ENCODE measurements at places on chromosomes 1 and 21.

DNA sequence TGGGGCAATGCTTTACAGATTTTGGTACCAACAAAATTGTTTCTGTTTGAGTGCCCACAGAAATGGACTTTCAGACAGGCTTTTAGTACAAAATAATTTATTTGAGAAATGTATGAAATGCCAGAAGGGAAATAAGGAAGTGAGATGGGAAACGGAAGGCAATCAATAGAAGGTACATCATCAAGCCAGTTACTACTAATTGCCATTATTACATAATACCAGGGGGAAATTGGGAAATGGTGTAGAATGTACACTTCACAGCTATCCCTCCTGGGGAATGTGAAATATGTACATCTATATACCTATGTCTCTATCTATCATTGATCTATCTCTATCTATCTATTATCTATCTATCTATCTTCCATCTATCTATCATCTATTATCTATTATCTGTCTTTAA lies 264.6 kb upstream of the B3GALT2 start:
- no peak for DNase-seq

- no peak for DNase-seq
These were observed 31.4 kb upstream of the ARTN start for GRCh38 chr1:43902058-43902831.

DNA sequence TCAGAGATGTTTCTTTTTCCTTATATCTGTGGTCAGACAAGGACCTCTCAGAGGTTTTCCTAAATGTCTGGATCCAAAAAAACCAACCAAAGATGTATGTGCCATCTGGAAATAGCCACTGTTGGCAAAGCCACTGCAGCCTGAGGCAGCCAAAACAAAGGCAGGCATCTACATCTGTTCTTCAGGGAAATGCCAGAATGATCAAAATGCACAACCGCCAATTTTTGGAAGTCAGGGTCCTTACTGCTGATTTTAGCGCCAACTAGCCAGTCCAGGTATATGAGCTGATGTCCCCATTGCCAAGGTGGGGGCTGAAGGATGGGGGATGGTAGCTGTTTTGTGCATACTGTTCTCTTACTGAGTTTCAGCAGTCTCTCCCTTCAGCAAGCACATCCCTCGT lies 45.9 kb downstream of the SYT14 start:
- no peak for DNase-seq

DNA sequence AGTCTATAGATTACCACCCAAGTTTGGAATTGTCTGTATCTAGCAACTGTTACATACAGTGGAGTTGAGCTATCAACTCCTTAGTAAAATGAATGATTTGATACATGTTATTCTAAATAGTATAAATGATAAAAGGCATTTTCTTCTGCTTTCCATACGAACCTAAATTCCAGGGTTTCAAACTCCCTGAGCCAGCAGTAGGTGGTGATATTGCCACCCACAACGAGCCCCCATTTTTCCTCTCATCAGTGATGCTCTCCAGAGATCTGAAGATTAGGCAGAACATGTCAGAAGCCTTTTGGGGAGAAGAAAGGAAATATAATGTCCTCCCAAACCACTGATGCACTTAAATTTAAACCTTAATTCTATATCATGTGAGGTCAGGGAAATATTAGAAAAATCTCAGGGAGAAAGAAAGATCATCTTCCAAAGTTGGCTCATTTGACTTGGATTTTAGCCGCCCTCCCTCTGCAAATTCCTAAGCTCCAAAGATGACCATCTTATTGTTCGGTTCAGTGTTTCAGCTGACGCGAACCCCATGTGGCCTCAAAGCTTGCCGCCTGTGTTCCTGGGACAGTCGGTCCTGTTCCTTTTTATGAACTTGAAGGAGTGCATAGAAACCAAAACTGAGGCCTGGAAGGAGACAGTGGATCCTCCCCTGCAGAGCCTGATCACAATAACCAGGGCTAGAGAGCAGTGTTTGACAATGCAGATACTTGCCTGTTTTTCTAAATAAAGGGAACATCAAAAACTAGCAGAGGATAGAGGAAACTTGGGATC lies 2.3 kb downstream of the EVA1C start:
- DNase-seq = no peak

- no peak for DNase-seq
These were observed 5.0 kb downstream of the ADAMTS1 start for GRCh38 chr21:26840201-26840600.

DNA sequence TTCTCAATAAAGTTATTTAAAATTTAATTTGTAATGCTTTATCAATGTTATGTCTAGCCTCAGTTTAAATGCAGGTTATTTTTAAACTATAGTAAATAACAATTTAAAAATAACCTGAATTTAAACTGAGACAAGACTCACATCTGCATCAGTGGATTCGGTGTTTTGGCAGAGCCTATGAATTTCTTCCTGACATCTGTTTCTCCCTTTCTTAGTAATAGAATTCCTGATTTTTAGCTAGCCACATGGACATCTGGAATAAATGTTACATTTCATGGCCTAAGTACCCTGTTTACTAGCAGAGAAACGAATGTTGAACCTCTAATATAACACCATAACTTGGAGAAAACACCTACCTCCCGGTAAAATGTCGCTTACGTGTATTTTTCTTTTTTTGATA lies 1141.6 kb upstream of the ADGRL2 start:
- no peak for DNase-seq

GRCh38 chr1:115136706-115137105 lies 47.4 kb upstream of the TSPAN2 start:
- no peak for DNase-seq

- no peak for DNase-seq
These were observed 24.4 kb upstream of the ZC3H12A start for GRCh38 chr1:37449936-37450335.

DNA sequence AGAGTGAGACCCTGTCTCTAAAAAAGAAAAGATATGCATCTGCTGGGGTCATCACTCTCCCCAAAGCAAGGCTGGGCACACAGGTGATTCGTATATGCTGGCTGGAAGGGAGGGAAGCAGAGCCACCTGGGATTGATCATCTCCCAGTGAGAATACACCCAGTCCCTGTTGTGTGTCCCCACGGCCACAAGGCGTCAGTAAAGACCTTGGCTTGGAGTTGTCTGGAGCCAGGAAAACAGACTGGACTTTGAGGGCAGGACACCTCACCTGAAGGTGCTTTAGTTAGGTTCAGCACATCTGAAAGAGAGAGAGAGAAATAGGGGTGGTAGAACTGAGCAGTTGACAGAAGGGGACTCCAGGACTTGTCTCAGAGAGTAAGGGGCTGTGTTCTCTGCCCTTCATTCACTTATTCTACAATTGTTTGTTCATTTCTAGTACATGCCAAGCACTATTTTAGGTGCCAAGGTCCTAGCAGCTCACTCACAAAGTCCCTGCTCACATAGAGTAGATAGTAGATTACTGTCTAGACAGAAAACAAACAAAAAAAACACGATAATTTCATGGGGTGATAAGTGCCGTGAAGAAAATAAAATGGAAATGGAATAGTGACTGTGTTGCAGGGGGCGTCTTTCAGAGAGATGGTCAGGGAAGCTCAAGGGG lies 13.5 kb downstream of the CITED4 start:
- no peak for DNase-seq

DNA sequence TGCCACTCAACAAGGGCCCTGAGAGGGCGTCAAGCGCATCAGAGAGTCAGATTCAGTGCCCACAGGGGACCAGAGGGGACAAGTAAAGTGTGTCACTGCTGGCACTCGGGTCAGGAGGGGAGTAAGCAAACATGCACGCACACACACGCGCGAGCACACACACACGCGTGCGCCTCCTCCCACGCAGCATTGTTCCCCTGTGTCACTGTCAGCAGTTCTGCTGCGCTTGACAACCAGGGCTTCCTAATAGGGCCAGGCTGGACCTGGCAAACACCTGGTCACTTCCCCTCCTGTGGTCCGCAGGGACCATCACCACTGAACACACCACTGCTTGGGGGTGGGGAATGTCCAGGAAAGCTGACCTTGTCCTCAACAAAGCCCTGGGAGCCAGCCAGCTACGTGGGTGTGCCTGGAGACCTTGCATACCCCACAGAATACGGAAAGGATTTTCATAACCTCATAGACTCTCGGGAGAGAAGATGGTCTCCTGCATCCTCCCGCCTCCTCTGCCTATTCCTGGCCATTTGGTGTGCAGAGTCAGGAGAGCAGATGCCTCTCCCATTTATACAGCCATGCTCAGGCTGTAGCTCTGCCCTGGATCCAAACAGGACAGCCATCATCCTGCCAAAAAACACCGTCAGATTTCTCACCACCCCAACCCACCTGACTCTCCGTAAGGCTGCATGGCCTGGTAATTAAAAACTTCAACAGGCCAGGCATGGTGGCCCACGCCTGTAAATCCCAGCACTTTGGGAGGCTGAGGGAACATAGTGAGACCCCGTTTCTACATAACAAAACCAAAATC lies 73.2 kb downstream of the SSBP3 start:
- no peak for DNase-seq

GRCh38 chr1:176111835-176112234 lies 95.3 kb downstream of the COP1 start:
- DNase-seq = no peak

- no peak for DNase-seq
These were observed 209.6 kb upstream of the HOOK1 start for GRCh38 chr1:59605184-59605583.

- no peak for DNase-seq
These were observed 53.1 kb downstream of the SH3GLB1 start for GRCh38 chr1:86757272-86757984.

DNA sequence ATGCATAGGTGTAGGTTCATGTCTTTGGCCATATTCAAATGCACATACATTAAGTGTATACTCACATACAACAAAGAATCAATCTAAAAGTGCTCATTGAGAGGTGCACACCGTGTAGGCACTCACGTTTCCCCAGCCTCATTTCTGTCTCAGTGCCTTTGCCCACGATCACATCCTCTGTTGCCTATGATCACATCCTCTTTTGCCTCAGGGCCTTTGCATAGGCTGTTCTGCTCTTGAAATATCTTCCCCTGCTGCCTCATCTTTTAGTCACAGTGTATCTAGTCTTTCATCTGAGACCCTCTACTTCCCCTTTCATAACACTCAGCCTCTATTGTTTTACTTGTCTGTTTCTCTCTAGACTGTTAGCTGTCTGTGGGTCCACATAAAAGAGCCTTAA lies 69.3 kb downstream of the FOXD2 start:
- no peak for DNase-seq

DNA sequence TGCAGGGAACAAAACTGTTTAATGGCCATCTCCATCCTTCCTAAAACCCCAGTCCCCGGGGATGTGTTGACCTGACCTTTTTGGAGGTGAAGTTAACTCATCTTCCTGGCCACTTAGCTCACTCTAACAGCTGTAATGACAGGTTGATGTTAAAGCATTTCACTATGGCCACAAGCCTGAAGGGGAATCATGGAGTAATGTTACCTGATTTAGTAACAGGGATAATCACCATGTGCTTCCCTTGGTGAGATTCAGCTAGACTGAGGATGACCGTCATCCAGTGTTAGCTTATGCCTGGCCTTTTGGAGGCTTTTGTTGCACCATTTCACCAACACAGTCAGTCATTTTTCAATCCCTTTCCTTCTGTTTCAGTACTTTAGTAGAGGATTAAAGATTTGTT lies 64.3 kb upstream of the RAVER2 start:
- DNase-seq = no peak

GRCh38 chr1:5831600-5832335 lies 160.5 kb downstream of the NPHP4 start:
- DNase-seq = no peak

- no peak for DNase-seq
These were observed 143.5 kb downstream of the DMRTA2 start for GRCh38 chr1:50279622-50280330.

GRCh38 chr1:207868774-207869721 lies 41.9 kb downstream of the CD34 start:
- peak; percentile 70 for DNase-seq

DNA sequence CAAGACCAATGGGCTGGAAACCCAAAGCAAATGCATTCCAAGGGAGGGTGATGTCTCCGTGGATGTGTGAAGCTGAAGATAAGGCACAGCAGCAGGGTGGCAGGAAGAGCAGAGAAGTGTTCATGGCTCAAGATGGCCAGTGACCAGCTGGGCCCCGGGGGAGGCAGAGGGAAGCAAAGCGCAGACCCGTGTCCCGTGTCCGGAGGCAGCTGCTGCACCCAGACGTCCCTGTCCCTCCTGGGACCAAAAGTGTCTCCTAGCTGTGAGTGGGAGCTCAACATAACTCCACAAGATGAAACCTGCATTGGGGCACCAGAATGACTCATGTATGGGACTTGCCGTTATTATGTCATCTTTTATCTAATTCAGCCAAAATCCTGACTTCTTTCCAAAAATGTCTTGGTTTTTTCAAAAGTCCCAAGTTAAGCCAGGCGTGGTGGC lies 118.2 kb downstream of the RIPK4 start:
- no peak for DNase-seq

- DNase-seq = no peak
These were observed 24.1 kb downstream of the PIGM start for GRCh38 chr1:160007577-160008200.

- DNase-seq = no peak
These were observed 75.8 kb upstream of the ZRANB2 start for GRCh38 chr1:71156590-71156989.

DNA sequence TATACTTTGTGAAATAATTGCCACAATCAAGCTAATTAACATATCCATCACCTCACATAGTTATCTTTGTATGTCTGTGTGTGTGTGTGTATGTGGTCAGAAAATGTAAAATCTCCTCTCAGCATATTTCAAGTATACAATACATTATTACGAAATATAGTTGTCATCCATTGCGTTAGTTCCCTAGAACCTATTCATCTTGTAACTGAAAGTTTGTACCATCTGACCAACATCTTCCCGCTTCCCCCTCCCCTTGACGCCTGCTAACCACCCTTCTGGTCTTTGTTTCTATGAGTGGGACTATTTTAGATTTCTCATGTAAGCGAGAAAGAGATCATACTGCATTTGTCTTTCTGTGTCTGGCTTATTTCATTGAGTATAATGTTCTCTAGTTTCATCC lies 455.3 kb downstream of the KCNT2 start:
- DNase-seq = no peak

GRCh38 chr1:163820226-163820625 lies 498.5 kb downstream of the NUF2 start:
- no peak for DNase-seq

DNA sequence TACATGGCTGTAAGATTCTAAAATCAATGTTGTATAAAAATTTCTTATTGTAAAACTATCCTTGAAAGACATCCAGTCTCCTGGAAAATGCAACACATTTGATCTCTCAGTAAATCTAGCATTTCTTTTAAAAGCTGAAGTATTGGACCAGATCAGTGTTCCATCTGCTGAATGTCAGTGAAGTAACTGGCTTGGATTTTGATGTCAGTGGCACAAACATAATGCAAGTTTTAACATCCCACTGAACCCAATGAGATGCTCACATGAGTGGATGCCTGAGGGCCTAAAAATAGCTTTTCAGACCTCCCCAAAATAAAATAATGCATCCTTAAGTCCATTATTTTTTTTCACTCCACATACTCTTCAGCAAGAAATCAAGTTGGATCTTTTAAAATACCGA lies 1432.2 kb downstream of the MRPL39 start:
- DNase-seq = no peak

Measured in T-helper 17 cell (primary cell).